Natural killer cell treated with Interleukin-12 subunit alpha and Interleukin-12 subunit beta and Interleukin-15 and Interleukin-18, amount 100 ng/mL, for 72 hours (primary cell): ENCODE measurements at places on chromosomes 2 and 18.

- DNase-seq = no peak
Measured at GRCh38 chr18:22828171-22828570, 105.0 kb upstream of the RBBP8 start.

- DNase-seq = no peak
Measured at GRCh38 chr18:22734791-22735627, 198.1 kb upstream of the RBBP8 start.

- DNase-seq = no peak
Measured at GRCh38 chr2:216555274-216555673, 56.6 kb downstream of the RPL37A start.

GRCh38 chr2:160478660-160479059, 14.9 kb downstream of the RBMS1 start:
- no peak for DNase-seq

GRCh38 chr2:226564667-226565066, 235.0 kb downstream of the IRS1 start:
- no peak for DNase-seq

GRCh38 chr18:56574861-56575260, 63.5 kb downstream of the TXNL1 start:
- no peak for DNase-seq

- no peak for DNase-seq
Measured at GRCh38 chr2:99032786-99033185, 96.8 kb upstream of the CRACDL start.

DNA sequence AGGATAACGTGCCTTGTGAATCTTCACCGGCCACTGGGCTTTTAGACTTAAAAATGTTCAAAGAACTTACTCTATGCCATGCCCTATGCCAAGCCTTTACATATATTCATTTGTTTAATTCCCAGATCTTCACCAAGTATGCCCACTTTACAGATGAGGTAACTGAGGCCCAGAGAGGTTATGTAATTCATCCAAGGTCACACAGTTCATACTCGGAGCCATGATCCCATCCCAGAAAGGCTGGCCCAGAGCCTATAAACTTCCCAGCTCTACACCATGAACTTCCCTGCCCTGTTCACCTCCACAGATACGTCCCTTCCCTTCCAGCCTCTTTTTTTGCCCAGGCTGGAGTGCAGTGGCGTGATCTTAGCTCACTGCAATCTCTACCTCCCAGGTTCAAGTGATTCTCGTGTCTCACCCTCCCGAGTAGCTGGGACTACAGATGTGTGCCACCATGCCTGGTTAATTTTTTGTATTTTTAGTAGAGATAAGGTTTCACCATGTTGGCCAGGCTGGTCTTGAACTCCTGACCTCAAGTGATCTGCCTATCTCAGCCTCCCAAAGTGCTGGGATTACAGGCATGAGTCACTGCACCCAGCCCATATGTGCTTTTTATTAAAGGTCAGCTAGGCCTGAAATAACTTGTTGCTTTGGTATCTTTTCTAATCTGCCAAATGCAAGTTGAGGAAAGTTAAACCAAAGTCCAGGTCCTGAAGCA, 44.1 kb downstream of the MTHFD2 start:
- DNase-seq = no peak
